Stimulated activated CD4-positive, alpha-beta T cell treated with anti-CD3 and anti-CD28 coated beads, Interleukin-15, amount 100 ng/mL, for 1 hour (primary cell): ENCODE measurements at places on chromosomes 3 and 15.

- DNase-seq, result no peak
Observed at GRCh38 chr3:169400874-169401273, 262.6 kb downstream of the MECOM start.

- no peak for DNase-seq
Observed at GRCh38 chr15:85044251-85044853, 62.7 kb downstream of the PDE8A start.

DNA sequence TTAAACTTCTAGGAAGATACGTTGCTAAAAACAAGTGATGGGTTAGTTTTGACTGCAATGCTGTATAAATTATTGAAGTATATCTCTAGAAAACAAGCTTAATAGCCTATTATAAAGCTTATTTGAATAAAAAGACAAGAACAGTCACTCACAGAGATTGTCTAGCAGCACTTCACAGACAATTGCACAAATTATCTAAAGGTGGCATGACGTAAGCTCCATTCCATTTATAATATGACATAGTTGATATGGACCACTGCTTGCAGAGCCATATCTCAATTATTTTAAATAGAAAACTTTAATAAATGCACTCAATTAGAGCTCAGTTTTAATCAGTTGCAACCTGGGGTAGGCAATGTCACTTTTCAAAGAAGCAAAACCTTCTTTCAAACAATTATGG is 319.9 kb upstream of the GBE1 start:
- DNase-seq, result no peak

- no peak for DNase-seq
Observed at GRCh38 chr15:89495638-89496145, 691 bp downstream of the RHCG start.

DNA sequence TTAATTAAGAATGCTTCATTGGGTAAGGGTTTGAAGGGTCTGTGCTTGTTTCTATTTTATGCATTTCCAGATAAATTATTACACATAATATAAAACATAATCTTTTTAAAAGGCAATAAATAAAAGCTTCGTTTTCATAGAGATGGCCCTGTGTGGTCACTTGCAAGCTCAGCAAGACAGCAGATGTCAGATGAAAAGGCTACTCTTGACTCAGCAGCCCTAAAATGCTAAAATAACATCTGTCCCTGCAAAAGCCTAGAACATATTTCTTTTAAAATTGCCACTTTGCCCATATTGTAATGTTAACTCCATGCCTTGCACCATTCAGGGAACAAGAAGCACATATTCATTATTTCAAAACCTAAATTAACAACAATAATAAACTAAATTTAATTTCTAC is 349.4 kb downstream of the CNTN3 start:
- no peak for DNase-seq
